ENCODE measurements at places on chromosomes 5 and 9. TPM values are rescaled to one million over a fixed set of nuclear protein-coding genes. Genes with fewer than 3 reads are reported as not detected.

The PLPP6 gene
- 4.8 TPM for total RNA-seq

The SPDL1 gene
- total RNA-seq, result 6.4 TPM

The ADGRD2 gene
- total RNA-seq, result not detected

The PCDHA3 gene
- 0.36 TPM for total RNA-seq

The PKD2L2 gene
- not detected for total RNA-seq

DNA sequence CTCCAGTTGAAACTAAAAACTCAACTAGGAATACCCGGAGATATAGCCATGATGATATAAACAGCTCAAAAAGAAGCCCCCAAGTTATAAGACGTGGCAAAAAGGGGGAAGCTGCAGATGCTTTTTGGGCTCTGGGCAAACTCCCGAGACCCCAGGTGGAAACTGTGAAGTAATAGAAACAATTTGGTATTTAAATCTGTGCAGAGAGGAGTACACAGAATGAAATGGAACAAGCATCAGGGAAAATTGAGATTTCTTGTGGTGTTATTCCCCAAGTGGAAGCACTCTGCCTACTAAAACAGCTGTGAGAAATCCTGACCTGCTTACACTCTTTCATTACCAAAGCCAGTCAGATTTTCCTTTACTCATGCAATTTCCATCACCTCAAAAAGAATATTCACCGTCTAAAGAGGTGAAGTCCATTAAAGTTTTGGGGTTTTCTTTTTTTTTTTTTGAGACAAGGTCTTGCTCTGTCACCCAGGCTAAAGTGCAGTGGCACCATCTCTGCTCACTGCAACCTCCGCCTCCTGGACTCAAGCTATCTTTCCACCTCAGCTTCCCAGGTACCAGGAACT is 23.5 kb downstream of the SAXO1 start:
- no peak overlapping the region for H3K27ac ChIP-seq
- H3K4me1 ChIP-seq, result no peaks in the 10 kb centered on the region
- no peaks in the 10 kb centered on the region for H3K36me3 ChIP-seq
- H3K27me3 ChIP-seq, result no peaks in the 10 kb centered on the region
- DNase-seq, result no peak

DNA sequence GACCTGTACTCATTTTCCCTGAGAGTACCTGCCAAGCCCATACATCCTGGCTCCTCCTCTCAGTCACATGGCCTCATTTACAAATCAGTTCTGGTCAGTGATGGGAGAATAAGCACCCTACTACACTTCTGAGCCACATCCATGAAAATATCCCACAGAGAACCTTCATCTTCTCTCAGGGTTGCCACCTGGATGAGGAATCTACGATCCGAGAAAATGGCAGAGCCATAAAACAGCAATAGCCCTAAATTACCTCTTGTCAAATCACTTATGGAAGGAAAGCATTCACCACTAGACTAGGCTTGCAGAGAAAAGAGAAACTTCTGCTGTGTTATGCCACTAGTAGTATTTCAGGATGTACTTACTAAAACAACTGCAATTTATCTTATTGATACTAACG is 324.8 kb downstream of the BNC2 start:
- H3K36me3 ChIP-seq, result no peaks in the 10 kb centered on the region
- H3K4me1 ChIP-seq, result no peaks in the 10 kb centered on the region
- no peaks in the 10 kb centered on the region for H3K27me3 ChIP-seq
- no peak overlapping the region for H3K4me3 ChIP-seq
- H3K27ac ChIP-seq, result no peak overlapping the region

GRCh38 chr5:56301069-56301468 is 67.9 kb upstream of the ANKRD55 start:
- H3K27ac ChIP-seq, result no peak overlapping the region
- no peaks in the 10 kb centered on the region for H3K27me3 ChIP-seq
- H3K4me3 ChIP-seq, result no peak overlapping the region
- DNase-seq, result no peak
- no peaks in the 10 kb centered on the region for H3K36me3 ChIP-seq
- no peaks in the 10 kb centered on the region for H3K4me1 ChIP-seq

DNA sequence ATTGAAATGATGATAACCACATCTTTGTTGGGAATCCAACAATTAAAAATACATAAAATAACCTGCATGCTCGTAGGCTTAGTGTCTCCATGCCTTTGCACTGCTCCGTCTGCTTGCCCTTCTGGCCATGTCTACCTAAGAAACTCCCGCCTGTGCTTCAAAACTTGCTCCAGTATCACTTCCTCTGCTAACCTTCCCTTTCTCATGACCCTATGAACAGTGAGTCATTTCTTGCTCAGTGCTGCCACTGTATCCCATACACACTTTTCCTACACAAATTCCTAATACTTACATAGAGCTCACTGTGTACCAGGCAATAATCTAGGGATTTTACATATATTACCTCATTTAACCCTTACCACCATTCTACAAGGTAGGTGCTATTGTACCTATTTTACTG is 33.5 kb downstream of the TMEM245 start:
- no peaks in the 10 kb centered on the region for H3K36me3 ChIP-seq
- no peak for DNase-seq
- H3K4me1 ChIP-seq, result no peaks in the 10 kb centered on the region
- no peaks in the 10 kb centered on the region for H3K27me3 ChIP-seq
- no peak overlapping the region for H3K4me3 ChIP-seq
